LHCN-M2 (cell line): ENCODE measurements at places on chromosomes 4 and X. TPM values are rescaled to one million over a fixed set of nuclear protein-coding genes. Genes with fewer than 3 reads are reported as not detected.

Gene SASH3
- total RNA-seq, result not detected in 2 replicates

Gene C1QTNF7
- not detected in 2 replicates for total RNA-seq

DNA sequence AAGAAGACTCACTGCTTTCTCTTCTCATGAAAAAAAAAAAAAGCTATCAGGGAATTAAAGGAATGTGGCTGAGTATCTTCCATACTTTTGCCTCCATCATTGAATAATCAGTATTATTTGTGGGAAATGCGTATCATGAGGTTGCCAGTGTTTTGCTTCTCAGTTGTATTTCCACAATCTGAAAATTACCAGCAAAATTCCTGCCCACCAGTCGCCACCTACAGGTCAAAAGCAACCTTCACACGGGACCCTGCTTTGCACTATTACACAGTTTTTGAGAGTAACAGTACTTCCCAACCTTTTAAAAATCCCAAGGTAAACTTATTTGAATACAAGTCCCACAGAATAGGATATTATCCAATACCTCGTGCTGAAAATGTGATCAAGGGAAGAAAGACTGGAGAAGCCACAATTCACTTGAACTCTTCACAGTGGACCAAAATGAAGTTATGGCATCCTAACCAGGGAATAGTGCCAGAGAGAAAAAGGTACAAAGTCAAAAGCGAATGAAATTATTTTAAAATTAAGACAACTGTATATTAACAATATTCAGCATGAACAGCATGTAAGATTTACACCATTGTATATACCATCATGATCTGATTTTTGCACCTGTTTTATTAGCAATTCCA lies 30.4 kb downstream of the PGRMC1 start:
- DNase-seq, result peak; percentile 9

GRCh38 chrX:20244931-20245330 lies 21.8 kb downstream of the RPS6KA3 start:
- no peak for DNase-seq
